ENCODE measurements at places on chromosomes 3 and 15.

GRCh38 chr15:99526176-99526575 is 39.6 kb upstream of the MEF2A start:
- DNase-seq, result no peak

DNA sequence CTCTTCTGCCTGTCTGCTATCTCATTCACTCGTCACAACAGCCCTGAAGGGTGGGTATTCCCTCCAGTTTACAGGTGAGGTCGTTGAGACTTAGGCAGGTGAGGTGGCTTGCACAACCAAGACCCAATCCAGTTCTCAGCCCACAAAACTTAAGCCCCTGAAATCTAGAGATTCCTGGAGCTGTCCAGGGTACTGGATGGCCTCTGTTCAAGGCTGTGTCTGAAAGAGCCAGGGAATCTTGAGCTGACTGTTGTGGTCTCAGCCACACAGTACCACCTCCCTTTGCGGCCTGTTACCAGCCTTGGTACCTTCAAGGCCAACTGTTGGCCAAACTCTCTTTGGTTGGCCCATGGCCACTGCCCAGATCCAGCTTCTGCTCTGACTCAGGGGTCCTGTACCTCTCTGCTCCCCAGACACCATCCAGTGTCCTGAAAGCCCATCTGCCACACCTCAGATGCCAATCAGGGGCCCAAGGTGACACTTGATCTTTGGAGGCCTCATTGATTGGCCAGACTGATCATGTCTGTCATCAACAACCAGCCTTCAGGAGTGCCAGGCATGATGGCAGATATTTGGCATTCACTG is 10.9 kb upstream of the FAM107A start:
- DNase-seq, result no peak

DNA sequence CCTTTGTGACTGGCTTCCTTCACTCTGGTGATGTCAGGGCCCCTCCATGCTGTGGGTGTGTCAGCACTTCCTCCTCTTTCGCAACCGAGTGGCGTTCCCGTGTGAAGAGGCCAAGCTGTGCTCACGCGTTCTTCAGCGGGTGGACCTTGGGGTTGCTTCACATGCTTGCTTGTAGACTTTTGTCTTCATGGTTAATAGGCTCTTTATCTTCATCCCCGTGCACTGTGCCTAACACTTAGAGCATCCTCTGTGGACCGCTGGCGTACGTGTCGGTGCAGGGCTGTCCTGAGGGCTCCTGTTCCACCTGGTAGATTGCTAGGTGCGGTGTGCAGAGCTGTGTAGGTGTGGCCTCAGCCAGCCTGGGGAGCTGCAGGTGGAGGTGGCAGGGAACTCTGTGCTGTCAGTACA is 182.3 kb downstream of the OR4M2 start:
- no peak for DNase-seq

GRCh38 chr15:31062911-31063310 is 38.6 kb downstream of the TRPM1 start:
- DNase-seq, result no peak

GRCh38 chr3:46276497-46277099 is 34.3 kb downstream of the CCR3 start:
- DNase-seq, result peak; percentile 62

- no peak for DNase-seq
Measured at GRCh38 chr15:50064673-50065072, 54.4 kb downstream of the ATP8B4 start.

- no peak for DNase-seq
Measured at GRCh38 chr15:48318131-48318530, 13.1 kb upstream of the DUT start.
